Right ventricle myocardium superior (tissue), 1 donor: ENCODE measurements at places on chromosomes 16 and 17.

DNA sequence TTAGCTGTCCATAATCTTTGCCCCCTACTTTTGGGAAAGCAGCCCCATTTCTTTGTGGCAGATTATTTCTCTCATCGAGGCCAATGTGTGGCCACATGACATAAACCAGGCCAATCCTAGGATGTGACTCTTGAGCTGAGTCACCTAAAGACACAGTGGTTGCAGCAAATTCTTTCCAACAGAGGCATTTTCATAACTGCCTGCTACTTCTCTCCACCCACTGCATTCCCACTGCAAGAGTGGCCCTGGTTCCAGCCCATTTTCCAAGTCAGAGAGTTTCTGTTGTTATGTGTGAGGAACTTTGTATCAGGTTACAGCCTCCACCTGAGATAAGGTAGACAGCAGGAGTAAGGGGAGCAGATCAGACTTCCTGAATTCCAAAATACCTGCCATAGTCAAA, 195.2 kb downstream of the RGS9 start:
- no peak for DNase-seq

GRCh38 chr17:35931794-35932425, 1.3 kb upstream of the RDM1 start:
- no peak for DNase-seq

GRCh38 chr17:78111016-78111726, 17.4 kb downstream of the TMC6 start:
- DNase-seq, result no peak

DNA sequence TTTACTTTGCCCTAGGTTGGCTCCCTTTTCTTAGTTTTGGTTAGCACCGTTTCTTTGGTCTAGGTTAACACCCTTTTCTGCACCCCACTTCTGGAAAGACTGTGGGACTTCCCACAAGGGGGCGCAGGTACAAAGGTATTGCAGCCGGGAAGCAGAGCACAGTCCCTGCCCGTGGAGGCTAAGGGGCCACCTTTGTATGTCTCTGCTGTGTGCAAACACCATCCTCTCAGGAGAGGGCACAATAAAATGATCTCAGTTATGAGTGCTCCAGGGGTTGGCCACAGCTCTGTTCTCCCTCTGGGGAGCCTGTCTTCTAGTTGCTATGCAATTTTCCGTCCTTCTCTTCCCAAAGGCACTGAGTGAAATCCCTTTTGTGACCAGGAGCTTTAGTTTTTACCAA, 28.4 kb upstream of the TMC5 start:
- no peak for DNase-seq

DNA sequence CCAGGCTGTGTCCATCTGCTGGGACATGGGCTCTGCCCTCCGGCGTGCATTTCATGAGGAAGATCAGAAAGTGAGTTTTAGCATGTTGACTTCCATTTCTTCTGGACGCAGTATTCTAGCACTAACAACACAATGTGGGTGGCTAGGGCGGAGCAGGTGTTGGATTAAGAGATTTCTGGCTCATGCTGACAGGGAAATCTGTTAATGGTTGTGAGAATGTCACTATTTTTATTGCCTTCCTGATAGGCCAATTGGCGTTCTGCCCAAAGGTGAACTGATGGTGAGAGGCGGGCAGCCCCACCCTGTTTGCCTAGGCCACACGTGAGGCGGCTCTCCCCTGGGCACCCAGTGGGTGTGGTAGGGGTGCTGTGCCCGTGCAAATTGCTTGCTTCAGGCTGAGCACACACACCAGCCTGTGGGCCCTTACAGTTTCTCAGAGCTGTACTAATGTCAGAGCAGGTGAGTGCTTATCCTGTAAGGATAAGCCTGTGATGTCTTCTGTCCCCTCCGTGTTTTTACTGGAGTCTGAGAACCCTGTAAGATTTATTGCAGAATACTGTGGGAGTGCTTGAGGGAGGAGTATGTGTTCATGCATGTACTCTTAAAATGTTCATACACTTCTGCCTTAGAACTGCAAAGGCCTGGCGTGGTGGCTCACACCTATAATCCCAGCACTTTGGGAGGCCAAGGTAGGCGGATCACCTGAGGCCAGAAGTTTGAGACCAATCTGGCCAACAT, 30.9 kb downstream of the PGS1 start:
- DNase-seq, result no peak

DNA sequence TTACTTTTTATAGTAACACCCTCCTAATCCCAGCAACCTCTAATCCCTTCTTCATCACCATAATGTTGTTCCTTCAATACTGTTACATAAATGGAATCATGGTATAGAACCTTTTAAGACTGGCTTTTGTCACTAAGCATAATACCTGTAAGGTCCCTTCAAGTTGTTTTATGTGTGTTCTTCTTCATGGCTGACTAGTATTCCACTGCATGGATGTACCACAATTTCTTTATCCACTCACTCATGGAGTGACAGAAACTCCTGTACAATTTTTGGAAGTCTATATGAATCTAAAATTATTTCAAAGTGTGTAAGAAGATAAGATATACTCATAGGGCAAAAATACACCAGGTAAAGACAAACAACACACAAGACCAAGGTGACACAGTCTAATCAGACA, 36.8 kb downstream of the MEAK7 start:
- DNase-seq, result no peak

GRCh38 chr16:54890381-54890780, 40.3 kb upstream of the IRX5 start:
- no peak for DNase-seq

DNA sequence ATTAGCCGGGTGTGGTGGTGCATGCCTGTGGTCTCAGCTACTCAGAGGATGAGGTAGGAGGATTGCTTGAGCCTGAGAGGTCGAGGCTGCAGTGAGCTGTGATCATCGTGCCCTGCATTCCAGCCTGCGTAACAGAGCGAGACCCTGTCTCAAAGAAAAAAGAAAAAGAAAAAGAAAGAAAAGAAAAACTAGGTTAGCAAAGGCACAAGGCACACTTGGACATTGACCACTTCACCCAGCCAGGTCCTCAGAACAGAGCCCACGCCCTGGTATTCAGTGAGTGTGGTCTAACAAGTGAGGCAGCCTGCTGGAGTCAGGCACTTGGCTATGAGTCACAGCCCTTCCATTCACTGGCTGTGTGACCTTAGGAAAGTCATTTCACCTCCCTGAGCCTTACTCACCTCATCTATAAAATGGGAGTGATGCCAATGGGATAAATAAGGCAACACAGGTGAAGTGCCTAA, 10.4 kb downstream of the MILR1 start:
- no peak for DNase-seq

- no peak for DNase-seq
Measured at GRCh38 chr16:46790599-46791270, 40.2 kb downstream of the C16orf87 start.

GRCh38 chr17:44757045-44757917, 1.5 kb upstream of the ADAM11 start:
- no peak for DNase-seq

GRCh38 chr16:13242201-13242600, 340.8 kb downstream of the SHISA9 start:
- DNase-seq, result no peak

GRCh38 chr16:80390871-80391489, 149.8 kb upstream of the DYNLRB2 start:
- no peak for DNase-seq

- DNase-seq, result no peak
Measured at GRCh38 chr17:58520843-58521430, 6.5 kb upstream of the MTMR4 start.

DNA sequence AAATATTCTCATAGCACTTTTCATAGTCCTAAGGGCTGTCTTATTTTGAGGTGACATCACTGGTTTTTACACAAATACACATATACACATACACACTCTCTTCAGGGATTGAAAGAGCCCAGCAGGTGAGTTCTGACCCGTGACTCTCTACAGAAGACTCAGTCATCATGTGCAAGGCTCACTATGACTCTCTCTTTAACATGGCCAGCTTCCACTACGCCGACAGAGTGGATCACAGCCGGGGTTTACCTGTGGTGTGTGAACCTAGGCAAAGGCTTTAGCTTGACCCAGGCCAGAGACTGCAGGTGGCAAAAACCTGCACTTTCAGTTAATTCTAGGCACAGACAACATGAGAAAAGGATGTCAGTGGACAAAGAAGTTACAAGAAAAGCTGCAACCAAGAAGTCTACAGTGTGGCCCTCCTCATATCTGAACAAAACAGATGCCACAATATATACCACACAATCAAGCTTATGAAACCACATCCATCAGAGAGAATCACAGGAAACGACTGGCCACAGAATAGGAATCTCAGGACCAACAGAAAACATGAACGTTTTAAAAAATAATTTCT, 56.5 kb downstream of the CYTH1 start:
- no peak for DNase-seq
